ENCODE measurements at places on chromosomes 11 and 22.

- DNase-seq, result no peak
Observed at GRCh38 chr11:122344215-122344614, 228.2 kb upstream of the BLID start.

GRCh38 chr22:25095869-25096268 is 103.8 kb upstream of the CRYBB3 start:
- DNase-seq, result no peak

GRCh38 chr22:33303099-33303498 is 244.9 kb upstream of the SYN3 start:
- no peak for DNase-seq

GRCh38 chr11:72333661-72334060 is 89.7 kb upstream of the PHOX2A start:
- DNase-seq, result peak; percentile 12

DNA sequence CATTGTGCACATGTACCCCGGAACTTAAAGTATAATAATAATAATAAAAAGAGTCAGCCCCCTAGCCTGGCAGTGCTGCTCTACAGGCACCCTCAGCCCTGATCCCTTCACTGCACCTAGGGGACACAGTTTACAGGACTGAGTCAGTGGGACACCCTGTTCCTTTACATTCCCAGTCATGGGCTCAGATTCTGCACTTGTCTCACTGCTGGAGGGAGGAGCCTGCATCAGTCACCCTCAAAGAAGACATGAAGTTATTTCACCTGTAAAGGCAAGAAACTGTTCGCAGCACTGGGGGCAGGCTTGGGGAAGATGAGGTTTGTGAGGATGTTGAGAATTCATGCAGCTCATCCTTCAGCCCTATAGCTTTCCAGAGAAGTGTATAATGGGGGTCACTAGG is 50.7 kb upstream of the VPREB1 start:
- no peak for DNase-seq

DNA sequence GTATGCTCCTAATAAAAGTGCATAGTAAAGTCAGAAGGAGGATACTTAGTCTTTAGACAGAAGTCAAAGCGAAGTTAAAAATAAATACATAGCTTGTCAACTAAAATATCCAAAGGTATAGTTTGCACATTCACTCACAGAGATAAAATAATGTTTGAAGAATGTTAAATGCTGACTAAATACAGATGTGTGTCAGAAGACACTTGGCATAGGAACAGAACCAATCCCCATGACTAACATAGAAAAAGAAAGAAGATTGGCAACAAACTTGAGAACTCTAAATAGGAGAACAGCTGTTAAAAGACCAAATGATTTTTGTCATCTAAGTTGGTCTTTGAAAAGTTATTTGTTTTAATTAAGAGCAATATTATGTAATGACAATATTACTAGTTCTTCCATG is 1172.1 kb upstream of the RAG2 start:
- no peak for DNase-seq

GRCh38 chr22:39496131-39496838 is 5.8 kb upstream of the MIEF1 start:
- peak; percentile 76 for DNase-seq

GRCh38 chr11:61626580-61627380 is 45.9 kb upstream of the SYT7 start:
- DNase-seq, result no peak

DNA sequence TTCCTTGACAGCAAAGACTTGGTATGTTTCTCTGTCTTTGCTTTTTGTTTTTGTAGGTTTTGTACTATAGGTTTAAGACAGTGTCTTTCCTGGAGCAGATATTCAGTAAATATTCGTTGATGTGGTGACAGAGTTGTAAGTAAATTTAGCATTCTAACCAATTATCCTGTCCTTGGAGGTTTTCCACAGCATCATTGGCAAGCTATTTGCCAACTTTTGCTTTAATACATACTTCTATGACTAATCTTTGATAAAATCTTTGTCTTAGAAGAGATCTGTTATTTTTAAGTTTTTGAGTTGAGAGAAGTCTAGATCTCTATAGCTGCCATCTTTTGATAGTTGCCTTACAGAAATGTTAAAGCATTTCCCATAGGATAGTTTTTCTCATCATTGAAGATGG is 3.8 kb downstream of the USP47 start:
- no peak for DNase-seq

GRCh38 chr11:2219318-2220017 is 47.9 kb upstream of the TH start:
- no peak for DNase-seq

- peak; percentile 44 for DNase-seq
Observed at GRCh38 chr11:46247659-46248058, 29.8 kb upstream of the CREB3L1 start.

DNA sequence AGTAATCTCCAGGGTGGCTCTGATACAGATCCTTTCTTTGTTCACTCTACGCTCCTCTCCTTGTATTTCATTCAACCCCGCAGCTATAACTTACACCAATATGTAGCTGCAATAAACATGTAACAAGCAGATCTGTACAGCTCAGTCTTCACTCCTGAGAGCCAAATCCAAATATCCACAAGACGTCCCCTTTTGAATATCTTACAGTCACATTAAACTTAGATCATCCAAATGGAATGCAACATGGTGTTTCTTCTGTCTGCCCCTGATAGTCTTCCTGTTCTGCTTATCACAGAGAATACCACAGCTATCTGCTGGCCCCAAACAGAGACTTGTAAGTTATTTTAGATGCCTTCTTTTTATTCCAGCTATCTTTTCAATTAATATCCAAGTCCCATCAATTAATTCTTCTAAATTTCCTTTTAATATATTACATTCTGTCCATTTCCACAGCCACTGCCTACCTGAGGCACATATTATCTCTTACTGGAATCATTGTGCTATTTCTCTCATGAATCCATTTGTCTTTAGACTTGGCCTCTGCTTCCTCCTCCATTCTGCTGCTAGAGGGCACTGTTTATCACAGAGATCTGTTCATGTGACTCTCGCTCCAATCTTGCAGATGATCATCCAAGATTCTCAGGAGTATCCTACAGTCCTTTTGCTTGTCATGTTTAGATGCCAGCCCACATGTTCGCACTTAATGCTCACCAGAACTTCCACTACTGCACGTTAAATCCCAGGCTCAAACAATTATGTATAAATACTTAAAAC is 908.6 kb downstream of the NTM start:
- DNase-seq, result no peak

GRCh38 chr11:528815-529727 is 6.3 kb downstream of the HRAS start:
- no peak for DNase-seq

DNA sequence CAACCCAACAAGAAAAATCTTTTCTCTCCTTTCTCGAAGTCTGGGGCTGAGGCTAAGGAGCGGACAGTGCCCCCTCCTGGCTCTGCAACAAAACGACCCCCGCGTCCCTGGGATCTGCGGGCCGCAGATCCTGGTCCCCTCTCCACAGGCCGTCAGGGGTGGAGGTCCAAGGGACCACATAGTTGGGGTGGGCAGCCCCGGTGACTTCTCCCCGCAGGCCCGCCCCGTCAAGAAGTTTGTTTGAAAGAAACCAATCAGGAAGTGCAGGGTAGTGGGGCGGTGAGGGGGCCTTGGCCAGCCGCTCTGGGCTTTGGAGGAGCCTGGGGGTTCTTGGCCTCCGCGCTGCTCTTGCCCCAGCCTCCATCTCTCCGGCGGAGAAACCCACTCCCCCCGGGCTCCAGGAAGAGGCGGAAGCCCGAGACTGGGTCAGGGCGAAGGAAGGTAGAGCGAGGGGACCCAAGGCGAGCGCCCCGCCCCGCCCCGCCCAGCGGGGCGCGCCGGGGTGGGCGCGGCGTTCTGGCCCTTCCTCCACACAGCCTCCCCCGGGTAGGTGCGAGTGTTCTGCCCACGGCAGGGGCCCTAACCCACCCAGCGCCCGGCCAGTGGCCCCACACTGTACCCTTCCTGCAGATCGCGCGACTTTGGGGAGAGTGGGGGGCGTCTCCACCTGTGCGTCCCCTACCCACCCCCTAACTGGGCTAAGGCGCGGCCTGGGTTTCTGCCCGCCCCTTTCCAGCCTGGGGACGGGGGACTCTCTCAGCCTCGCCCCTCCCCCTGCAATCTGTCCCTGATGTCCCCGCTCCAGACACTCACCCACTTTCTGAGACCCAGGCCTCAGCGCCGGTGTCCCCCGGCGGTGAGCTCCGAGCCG is 1.3 kb downstream of the TP53I11 start:
- DNase-seq, result peak; percentile 74

GRCh38 chr22:26770624-26771023 is 113.2 kb downstream of the MIAT start:
- no peak for DNase-seq

GRCh38 chr11:33892906-33893594 is 1.2 kb upstream of the LMO2 start:
- DNase-seq, result no peak

- DNase-seq, result no peak
Observed at GRCh38 chr11:124339396-124340141, 19.6 kb upstream of the OR8D2 start.

DNA sequence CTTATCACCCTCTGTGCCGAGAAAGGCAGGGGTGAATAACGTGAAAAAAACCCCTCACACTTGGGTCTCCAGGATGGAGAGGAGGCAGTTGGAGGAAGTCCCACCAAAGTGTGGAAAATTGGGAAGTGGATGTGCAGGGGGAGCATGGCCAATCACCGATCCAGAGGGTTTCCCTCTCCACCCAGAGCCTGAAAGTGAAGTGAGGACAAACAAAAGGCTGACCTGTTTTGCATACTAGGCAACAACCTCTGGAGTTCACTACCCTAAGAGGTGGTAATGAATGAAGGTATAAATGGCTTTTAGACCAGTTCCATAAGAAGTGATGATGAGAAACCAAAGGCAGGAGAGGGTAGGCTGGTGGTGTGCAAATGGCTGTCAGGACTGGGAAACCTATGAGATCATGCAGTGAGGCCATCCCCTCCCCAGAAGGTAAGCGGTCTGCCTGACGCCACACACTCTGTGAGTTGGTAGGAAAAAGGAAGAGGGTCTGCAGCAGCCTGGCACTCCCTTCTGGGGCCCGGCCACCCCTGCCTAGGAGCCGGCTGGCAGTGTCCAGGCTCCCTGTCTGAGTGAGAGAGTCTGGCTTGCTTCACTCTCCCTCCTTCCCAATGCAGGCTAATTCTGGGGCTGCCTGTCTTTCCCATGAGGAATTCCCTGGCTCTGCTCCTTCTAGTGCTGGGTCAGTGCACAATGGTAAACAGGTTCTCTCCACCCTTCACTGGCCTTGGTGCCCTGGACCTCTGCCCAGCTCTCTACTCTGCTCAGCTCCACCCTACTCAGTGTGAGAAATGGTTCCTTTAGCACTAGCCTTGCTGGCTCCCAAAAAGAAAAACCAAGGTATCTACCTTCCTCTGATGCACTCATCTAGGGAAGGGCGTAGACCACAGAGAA is 15.6 kb downstream of the TBC1D10A start:
- DNase-seq, result no peak

GRCh38 chr22:20578707-20579106 is 71.3 kb downstream of the MED15 start:
- no peak for DNase-seq

DNA sequence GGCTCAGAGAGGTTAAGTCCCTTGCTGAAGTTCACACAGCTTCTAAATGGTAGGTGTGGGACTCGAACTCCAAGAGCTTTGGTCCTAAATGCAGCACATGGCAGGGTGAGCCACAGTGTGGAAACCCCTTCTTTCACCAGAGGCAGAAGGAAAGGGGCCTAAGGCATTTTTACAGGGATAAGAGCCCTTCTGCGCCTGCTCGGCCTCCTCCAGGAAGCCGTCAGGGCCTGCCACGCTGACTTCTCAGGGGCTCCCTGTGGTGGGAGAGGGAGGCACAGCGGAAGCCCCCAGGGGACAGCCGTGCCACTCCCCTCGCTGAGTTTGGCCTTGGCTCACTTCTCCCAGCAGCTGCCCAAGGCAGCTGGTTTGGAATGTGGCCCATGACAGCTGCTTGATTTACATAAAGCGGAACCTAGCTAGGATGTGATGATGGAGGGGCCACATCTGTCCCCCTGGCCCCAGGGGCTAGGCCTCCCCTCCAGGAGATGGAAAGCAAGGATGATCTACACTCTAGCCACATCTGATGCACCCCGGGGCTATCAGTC is 35.4 kb downstream of the CD82 start:
- peak; percentile 41 for DNase-seq

GRCh38 chr22:46027211-46028105 is 50.5 kb upstream of the WNT7B start:
- DNase-seq, result peak; percentile 68

DNA sequence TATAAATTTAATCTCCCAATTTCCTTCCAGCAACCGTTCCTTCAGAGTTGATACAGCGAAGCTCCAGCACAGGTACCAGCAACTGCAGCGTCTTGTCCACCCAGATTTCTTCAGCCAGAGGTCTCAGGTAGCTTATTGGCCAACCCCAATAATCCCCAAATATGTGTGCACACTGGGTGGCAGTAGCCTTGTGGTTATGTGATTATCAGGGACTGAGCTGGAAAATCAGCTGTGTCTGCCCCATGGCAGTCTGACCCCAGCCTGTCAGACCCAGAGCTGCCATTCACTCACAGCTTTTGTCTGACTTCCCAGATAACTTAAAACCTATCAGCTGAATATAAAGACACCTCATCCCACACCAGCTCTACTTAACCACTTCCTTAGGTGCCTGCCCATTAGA is 2.0 kb downstream of the HSCB start:
- no peak for DNase-seq

DNA sequence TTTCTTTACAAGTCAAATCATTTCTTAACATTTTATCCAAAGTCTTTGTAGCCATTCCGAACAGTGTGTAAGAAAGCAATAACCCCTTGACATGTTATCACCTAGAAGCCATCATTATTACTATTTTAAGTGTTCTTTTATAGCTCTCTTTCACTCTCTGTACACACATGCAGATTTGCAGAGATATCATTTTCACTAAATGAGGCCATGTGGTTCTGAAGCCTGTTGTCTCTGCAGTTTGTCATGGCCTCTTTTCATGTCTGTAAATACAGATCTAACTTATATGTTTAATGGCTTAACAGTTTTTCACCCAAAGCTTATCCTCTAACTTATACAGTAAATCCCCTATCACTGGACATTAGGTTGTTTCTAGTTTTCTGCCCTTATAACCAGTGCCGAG is 166.8 kb downstream of the MYO18B start:
- no peak for DNase-seq

DNA sequence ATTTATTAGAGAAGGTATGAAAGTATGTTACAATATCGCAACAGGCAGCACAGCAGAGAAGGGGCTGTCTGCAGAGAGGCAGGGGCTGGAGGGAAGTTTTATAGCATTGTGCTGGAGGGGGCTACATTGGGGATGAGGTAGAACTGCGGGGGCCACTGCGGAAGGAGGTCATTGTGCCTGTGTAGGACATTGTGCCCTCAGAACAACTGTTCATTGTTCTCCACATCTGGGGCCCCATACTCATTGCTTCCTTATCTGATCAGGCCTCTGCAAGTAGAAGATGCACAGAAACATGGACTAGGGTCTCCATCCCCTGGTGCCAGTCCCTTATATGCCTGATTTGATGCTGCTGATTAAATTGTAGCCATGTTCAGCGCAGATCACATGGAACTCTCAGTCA is 12.1 kb downstream of the NADSYN1 start:
- no peak for DNase-seq

- DNase-seq, result no peak
Observed at GRCh38 chr22:44449061-44449682, 48.9 kb downstream of the RTL6 start.

GRCh38 chr11:25902476-25902875 is 429.5 kb upstream of the ANO3 start:
- no peak for DNase-seq
